ENCODE measurements at places on chromosomes 11 and 22.

DNA sequence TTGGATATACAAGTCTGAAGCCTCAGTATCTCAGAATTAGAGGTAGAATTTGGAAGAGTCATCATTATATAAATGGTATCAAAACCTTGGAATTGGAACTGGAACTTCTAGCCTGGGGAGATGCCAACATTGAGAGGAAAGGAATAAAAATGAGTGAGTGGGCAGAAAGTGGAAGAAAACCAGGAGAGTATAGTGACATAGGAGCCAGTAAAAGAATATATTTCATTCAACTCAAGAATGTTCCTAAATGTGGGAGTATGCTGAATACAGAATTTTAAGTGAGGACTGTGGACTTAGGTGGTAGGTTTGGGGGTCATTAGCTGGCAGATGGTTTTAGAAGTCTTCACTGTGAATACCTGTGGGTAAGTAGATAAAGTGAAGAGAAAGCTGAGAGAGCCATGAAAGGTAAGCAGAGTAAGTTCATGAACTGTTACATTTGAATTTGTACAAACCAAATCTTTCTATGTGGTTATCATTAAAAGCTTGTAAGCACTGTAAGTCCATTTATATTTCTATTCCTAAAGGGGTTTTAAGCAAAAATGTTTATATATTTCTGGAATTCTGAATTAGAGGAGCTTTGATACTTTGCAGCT is 60.2 kb downstream of the PDHX start:
- no peak for DNase-seq

GRCh38 chr11:12402025-12402424 is 24.7 kb downstream of the PARVA start:
- DNase-seq, result no peak

DNA sequence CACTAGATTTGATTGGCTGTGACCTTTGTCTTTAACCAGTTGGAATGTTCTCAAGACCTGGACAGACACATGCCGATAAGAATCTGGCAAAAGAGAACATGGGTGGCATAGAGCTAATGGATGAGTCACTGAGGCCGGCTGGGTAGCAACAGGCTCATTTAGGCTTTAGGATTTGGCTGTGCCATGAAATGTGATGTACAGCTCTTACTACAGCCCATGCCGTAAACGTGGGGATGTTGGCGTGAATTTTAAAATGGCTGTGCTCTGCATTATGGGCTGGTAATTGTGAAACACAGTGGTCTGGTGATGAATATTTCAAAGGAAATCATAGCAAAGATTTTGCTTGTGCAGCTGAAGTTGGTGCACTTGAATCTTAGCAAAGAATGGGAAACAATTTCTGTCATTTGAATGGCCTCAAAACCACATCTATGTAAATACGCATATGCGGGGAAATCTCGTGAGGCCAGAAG is 332.4 kb downstream of the TBC1D22A start:
- DNase-seq, result no peak

DNA sequence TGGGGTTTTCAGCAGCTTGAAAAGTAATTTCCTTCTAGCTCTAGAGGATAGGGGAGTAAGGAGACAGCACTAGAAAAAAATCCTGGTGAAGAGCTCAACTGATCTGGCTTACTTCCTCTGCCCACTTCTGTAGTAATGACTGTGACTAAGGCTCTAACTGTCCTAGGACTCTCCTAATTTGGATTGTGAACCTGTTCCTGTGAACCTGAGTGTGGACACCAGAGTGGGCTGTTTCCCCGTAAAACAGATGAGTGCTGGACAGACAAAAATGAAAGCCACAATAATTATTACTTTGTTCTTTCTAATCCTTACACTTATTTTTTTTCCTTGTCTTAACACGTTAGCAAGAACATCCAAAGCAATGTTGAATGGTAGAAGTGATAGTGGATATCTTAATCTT is 154.1 kb downstream of the AASDHPPT start:
- no peak for DNase-seq

DNA sequence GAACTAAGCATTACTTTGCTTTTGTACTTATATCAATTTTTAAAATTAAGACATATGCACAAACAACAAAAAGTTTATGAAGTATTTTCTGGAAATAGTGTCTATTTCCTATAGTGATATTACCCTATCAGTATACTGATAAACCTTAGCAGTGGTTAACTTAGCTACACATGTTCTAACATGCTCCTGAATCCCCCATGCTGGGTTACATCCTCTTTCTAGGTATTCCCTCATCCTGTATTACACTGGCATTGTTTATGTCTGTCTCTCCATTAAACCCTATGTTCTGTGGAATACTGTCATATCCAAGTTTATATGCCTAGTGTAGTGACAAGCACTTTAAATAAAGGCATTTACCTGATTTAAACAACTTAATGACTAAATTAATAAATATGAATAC is 1.8 kb upstream of the FAR1 start:
- no peak for DNase-seq

DNA sequence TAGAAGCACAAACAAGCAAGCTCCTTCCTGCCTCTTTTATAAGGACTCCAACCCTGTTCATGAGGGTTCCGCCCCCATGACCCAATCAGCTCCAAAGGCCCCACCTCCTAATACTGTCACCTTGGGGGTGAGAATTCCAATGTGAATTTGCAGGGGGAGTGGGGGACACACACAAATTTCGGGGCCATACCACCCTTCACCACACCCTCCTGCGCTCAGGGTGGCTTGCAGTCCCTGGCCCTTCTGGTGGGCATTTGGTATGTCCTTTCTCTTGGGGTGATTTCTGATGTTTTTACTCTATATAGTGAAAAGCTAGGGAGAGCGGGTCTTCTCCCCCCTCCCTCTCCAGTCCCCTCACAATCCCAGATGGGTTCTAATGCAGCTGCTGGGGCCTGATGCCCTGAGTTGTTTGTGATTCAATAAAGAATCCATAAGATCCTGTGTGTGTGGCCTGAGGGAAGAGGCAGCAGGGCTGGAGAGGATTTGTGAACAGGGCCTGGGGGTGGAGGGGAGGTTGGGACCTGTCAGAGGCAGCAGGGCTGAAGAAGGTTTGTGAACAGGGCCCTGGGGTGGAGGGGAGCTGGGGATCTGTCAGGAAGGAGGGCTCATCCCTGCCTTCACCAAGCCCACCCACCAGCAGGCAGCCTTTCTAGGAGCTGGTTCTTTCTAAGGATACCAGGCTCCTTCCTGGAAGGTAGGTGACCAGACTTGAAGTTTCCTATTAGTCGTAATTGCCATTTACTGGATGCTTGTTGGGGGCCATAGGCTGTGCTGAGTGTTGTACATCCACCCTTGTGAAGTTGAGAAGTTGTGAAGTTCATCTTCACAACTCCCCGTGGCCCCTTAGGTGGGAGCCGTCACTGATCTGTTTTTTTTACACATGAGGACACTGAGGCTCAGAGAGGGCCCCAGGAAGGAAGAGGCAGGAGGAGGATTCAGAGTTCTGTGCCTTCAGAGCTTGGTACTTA is 7.9 kb downstream of the SLC35C1 start:
- no peak for DNase-seq

GRCh38 chr11:114156782-114157181 is 97.3 kb downstream of the ZBTB16 start:
- DNase-seq, result no peak

- DNase-seq, result no peak
Observed at GRCh38 chr11:11250470-11250869, 102.6 kb downstream of the CSNK2A3 start.

GRCh38 chr22:20904008-20904979 is 12.9 kb upstream of the CRKL start:
- no peak for DNase-seq

DNA sequence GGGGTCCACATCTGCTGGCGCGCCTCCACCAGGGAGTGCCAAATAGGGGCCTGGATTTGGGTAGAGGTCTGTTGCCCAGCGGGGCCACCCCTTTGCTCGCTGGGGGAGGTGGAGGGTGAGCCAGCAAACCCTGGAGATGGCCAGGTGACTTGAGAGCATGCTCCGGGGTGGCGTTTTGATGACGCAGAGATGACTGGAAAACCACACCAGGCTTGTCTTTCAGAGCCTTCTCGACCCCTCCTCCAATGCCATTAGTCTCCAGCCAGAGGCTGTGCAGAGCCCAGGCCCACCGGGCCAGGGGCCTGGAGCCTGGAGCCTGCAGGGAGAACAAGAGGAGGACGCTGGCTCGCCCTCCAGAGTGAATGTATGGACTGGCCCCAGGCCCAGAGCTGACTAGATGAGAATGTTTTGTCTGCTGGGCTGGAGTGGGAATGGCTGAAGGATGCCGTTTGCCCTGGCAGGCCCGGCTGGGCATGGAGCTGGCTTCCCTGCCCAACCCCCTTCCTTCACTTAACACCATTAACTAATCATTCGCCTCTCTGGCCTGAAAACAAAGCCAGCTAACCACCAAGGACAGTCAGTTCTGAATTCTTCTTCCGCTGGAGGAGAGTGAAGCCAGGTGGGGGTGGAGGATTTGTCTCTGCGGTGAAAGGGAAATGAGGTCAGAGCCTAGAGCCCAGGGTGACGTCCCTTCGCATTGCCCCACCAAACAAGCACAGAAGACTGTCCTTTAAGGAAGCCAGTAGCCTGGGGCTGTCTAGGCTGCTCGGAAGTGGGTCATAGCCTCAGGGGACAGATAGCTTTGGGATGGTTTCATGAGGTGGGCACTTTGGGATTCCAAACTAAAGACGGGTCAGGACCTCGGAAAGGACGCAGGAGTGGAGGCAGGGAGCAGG is 1.6 kb upstream of the MCAM start:
- DNase-seq, result peak; percentile 43

Measured in T-helper 17 cell (primary cell).